Right cardiac atrium (tissue), 5 donors: ENCODE measurements at places on chromosomes 5 and 9. TPM values are rescaled to one million over a fixed set of nuclear protein-coding genes. Genes with fewer than 3 reads are reported as not detected.

DNA sequence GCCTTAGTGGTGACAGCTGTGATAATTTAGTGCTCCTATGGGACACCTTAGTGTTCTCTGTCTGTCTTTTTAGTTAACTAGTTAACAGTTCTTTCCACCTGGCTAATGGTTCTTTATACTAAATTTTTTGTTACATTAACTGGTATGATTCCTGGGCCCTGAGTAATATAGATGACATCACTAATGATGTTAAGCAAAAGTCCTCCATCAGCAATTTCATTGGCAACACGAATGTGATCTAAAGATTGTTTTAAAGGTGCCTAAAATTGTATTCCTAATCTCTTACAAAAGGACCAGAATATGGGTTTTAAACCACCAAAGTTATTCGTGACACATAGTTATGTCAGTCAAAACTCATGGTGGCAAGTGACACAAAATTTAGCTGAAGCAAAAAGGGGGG, 235.3 kb downstream of the TENT4A start:
- DNase-seq: no peak

DNA sequence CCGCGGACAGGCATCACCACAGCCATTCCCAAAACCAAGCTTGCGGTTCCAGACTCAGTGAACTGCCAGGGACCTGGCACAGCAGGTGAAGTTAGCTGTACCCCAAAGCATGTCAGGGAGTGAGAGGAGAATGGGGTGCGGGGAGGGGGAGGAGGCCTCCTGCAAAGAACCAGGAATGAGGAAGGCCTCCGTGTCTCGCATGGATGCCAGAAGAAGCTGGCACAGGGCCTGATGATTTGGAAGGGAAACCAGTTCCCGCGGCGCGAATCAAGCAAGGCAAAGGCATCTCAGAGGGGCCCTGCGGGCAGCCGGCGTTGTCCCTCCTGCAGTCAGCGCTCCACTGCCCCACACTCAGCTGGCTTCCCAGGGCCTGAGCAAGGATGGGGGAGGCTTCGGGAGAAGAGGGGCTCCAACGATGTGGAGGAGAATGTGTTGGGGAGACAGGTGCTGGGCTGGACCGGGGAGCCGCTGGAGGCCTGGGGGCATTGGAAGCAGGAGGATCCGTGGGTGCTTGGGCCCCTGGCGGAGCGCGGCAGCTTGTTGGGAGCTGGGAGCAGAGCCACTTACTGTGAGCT, 14.6 kb downstream of the SLC9A3 start:
- DNase-seq: peak; percentile 31

DNA sequence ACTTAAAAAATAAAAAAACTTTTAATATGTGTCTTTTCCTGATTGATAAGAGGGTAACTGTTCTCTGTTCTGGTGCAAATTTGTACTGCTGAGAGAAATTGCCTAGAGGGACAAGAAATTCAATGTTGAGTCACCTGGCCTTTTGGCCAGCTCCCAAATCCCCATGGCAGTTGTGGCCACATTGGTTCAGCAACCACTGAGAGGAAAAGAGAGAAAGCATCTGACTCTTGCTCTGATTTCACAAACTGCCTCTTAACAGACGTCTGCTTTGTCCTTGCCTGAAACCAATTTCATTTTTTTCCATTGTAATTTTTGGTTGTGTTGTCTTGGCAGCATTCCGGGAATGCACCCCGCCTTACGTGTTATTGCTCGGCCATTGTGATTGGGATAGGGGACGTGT, 42.4 kb downstream of the NTRK2 start:
- no peak for DNase-seq

DNA sequence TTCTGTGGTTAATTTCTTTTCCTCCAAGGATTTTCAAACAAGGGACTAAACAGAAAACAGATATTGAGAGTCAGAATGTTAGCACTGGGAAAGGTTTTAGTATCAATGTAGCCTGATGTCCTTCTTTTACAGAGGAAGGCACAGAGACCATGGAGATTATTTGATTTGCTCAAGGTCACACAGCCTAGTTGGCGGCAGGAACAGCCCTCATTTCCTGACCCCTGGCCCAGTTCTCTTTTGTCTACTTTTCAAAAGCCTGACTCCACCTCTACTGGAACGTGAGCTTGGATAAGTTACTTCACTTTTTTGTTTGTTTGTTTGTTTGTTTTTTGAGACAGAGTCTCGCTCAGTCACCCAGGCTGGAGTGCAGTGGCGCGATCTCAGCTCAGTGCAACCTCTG, 6.6 kb upstream of the NRG2 start:
- DNase-seq: no peak

GRCh38 chr9:134913041-134913712, 4.5 kb downstream of the FCN1 start:
- DNase-seq: peak; percentile 44

DNA sequence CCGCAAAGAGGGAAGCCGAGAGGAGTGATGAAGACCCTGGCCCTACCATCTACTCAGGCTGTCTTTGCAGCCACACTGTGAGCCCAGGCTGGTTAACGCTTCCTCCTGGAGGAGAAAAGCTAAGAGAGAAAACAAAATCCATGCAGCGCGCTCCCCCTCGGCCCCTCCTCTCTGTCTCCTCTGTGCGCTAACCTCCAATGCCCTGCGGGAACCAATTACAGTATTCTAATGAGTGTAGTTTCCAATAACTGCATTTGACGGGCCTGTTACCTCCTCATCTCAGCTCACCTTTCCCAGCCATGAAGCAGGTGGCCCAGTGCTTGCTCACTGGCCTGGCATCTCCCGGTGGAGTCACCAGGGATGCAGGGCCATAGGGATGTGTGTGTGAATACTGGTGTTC, 565.5 kb downstream of the EBF1 start:
- no peak for DNase-seq

DNA sequence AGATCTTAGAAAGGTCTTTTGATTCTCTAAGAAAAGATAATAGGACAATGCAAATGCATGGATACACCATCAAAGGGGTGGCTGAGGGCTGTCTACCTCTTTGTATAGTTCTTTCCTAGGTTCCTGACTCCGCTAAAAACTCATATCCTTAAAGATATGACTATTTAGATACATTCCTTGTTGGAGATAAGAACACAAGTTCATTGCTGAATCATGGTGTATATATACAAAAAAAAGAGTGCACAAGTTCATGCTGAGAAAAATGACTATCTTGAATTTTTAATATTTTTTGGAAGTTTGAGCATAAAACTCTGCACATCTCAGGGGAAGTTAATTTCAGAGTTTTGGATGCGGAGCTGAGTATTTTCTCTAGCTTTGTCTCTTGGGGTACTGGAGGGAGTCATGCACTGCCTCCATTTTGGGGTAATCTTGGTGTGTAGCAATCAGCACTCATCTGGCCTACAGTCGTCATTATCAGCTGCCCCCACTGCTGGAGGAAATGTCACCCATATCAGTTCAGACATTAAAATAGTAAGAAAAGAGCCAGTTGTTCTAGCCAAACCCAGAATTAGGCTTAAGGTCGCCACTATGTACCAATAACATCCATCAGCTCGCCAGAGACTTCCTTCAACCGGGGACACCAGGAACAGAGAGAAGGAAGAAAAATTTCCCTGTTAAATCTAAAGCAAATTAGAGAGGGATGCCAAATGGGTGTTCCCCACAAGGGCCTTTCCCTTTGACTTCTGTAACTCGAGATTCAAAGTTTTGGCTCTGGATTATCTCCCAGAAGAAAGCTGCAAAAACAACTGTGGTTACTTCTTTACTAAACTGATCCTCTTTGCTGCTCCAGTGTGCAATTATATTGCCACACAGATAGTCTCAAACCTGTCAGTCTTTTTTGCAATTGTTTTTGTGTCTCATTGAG, 49.0 kb downstream of the PTTG1 start:
- peak; percentile 60 for DNase-seq

DNA sequence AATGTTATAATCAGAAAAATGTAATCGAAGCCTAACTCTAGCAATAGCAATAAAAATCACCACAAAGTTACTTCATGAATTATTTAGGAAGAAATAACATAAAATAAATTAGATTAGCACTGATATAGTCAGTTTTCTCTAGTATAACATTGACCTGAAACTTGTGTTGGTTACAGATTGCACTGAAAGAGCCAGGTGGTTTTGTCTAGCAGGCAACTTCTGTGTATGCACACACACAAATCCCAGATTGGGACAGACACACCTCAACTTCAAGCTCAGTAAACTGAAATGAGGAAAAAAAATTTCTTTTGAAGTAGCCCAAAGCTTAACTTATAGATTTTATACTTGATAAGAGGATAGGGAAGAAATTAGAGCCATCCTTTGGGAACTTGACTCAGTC, 129.3 kb downstream of the EFNA5 start:
- DNase-seq: no peak

DNA sequence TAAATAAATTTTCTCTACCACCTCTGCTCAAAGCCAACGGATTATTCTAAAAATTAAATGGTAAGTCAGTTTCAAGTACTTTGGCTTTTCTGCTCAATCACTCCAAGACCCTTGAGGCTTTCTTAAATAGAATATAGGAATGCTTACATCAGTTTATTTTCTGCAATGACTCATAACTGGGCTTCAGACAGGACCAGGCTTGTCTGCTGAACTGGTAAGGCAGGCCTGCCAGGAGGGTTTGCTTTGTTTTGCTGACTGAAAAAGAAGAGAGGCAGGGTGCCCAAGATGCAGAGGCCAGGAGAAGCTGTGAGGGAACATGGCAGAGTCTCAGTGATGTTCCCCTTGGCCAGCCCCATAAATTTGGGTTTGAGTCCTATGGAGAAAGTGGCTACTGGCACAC, 60.3 kb upstream of the EPB41L4A start:
- no peak for DNase-seq

- peak; percentile 95 for DNase-seq
These were observed 64.8 kb upstream of the RANBP6 start for GRCh38 chr9:6080154-6080716.

DNA sequence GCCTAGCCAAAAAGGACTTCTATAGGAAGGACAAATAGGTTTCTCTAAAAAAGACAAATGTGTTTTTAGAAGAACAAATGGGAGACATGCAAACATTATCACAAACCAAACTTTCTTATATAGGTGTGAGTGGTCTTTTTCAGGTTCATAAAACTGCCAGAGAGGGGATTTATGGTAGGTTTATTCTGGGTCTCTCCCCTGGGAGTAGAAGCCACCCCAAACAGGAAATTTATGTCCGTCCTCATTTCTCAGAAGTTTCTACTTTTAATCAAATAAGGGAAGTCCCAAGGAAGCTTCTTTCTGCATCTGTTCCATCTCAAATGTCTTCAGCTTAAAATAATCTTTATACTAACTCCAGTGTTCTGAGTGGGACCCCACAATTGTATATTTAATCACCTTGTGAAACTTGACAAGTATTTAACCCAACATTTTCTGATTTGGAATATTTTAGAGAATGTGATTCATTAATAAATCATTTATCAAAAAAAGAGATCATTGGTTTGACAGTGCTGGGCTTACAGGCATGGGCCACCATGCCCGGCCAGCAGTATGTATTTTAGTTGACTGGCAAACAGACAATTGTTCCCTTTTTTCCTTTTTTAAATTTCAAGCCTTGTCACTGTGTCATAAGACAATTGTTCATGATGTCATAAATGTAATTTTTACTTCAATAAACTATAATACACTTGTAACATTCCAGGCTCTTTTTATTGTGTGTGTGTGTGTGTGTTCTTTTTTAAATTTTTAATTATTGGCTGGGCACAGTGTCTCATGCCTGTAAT, 44.6 kb upstream of the GLDC start:
- DNase-seq: no peak

DNA sequence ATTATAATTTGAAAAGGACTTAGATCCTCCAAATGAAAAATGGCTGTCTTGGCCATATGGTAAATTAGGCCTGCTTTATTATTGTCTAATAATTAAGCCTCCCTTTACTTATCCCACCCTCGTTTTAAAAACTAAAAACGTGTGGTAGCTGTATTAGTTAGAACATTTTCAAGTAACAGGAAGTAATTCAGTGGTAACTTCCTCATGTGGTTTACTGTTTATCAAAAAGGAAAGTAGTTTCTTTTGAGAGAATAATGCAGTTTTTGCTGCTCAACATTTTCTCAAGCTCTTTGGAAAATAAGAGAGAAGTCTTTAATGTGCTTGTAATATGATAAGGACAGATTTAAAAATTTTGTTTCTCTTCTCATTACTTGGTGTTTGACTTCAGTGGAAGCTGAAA, 26.0 kb downstream of the ZCCHC7 start:
- DNase-seq: no peak

DNA sequence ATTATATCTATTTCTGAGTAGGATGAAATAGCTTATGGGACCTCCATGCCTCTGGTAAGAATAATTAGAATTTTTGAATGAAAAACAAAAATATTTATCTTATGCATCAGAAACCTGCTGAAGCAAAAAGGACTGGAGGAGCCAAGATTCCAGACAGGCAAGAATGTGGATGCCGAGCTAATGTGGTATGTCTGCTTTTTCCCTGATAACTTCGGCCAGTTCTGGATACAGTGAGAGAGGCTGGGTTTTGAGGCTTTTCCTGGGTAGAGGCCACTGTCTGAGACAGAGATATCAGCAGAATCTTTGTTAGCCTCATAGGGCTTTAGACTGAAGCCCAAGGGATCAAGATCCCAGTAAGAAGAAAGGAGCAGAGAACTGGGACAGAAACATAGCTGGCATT, 5.2 kb upstream of the CTNND2 start:
- DNase-seq: no peak

DNA sequence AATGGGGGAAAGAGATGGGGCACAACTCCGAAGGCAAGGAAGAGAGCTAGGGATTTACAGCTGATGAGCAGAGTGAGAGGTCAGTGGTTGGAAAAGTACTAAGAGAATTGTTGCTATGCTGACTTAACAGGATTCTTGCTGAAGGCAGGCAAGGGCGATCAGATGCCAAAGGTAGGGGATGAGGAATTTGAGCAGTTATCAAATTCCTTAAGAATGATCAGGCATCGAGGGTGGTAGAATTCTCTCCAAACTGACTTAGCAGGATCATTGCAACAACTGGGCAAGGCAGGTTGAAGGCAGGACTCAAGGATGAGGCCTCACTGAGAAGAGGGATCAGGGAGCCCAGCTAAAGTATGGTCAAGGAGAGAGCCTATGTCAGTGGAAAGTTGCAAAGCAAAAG, 171.0 kb downstream of the HSD17B3 start:
- DNase-seq: no peak

Gene GABRB2
- total RNA-seq: 0.06 TPM

Gene TMOD1
- total RNA-seq: 219 TPM

Gene KLF4
- 47.8 TPM for total RNA-seq

Gene PCDHA4
- total RNA-seq: 0.21 TPM

Gene IFNA10
- total RNA-seq: not detected

Gene MZB1
- 0.99 TPM for total RNA-seq
